Activated T-helper 9 cell treated with anti-CD3 and anti-CD28 coated beads, Interleukin-2, amount 50 U/mL, for 16 hours (primary cell): ENCODE measurements at places on chromosomes 4 and X.

- no peak for DNase-seq
Measured at GRCh38 chr4:153514001-153514526, 47.9 kb downstream of the TMEM131L start.

DNA sequence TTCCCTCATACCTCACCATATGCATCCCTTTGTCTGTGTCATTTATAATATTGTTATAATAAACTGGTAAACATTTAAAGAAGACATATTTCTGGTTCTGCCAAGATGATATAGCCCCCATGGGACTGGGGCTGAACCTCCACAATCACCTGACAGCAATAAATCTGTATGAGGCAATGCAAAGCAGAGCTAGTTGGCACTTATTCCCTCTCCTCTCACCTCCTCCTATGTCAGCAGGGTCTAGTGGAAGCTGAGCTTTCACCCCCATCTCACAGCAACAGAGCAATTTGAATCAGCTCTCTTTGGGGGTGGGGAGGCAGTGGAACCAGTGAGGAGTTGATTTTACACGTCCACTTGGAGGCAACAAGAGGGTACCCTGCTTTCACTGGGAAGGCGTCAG is 206.9 kb downstream of the AR start:
- no peak for DNase-seq

DNA sequence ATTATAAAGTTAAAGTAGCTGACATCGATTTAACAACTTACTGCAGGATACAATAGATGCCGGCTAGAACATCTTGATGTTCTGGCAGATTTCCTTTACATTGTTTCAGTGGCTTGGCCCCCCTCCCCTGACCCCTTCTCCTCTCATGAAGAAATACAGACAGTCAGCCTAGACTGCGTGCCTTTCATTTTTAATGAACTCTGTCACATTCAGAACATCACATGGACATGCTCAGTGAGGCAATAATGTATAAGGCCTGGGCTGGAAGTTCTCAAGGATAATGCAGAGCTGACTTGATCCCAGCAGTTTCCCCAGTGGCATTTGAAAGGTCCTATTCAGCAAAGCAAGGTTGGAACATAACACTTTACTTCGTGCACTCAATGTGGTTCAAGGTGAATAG is 239.2 kb downstream of the ANK2 start:
- DNase-seq = no peak

GRCh38 chrX:323721-324628 is 5.4 kb upstream of the GTPBP6 start:
- no peak for DNase-seq

DNA sequence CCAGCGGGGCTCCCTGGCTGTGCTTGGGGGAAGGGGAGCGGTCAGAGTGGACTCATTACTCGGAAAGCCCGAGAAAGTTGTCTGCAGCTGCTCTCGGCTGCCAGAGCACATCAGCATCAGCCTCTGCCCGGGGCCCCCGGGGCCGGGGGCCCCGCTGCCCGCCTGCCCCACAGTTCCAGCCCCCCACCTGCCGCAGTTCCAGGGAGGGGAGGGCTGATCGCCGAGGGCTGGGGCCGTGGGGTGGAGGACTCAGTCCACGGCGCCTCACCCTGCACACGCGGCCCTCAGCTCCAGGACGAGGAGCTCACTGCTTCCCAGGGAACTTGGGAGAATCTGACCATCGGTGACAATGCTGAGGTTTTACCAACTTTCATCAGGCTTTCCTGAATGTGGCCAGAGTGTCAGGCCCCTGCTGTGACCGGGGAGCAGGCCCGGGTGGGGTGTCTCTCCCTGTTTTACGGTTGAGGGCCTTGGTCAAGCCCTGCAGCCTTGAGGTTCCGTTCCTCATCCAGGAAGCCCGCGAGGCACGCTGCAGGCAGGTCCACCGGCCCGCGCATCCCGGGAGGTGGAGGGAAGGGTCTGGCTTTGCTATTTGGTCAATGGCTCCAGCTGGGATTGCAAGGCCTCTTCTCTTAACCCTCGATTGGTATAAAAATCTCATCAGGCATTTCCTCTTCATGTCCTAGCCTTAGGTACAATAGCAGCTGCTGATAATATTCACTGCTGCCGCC is 57.2 kb downstream of the CPZ start:
- no peak for DNase-seq

GRCh38 chr4:173039617-173040577 is 128.7 kb upstream of the GALNT7 start:
- no peak for DNase-seq

DNA sequence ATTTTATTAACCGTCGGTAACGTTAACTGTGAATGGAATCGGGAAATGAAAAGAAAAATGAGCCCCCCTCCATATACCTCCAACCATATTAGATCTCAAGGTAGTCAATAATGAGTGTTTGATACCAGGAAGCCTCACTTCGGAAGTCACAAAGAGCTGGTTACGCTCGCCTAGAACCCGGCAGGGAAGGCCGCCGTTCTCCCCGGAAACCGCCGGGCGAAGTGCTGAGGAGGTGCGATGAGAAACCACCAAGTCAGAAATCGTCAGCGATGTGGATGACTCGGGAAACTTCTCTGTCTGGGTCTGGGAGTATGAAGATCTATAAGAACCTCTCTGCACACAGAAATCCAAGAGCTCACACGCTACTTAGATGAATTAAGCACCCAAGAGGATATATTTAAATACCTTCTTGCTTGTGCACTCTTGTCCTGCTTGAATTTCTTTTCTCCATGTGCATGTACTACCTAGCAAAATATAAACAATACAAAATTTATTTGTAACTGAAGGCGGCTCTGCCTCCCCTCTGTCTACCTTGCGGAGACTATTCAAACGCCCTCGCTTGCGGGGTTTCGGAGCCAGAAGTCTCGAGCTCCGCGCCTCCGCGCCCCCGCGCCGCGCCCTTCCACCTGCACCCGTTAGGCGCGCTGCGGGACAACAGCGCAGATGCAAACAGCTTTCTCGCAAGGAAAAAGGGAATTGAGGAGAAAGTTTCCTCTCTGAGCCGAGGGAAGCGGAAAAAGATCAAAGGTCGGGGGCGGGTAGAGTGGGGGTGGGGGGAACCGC is 17.8 kb downstream of the NKX6-1 start:
- no peak for DNase-seq

- no peak for DNase-seq
Measured at GRCh38 chrX:22674932-22675331, 324.8 kb upstream of the DDX53 start.

- DNase-seq = no peak
Measured at GRCh38 chr4:86564795-86565194, 29.3 kb upstream of the PTPN13 start.

DNA sequence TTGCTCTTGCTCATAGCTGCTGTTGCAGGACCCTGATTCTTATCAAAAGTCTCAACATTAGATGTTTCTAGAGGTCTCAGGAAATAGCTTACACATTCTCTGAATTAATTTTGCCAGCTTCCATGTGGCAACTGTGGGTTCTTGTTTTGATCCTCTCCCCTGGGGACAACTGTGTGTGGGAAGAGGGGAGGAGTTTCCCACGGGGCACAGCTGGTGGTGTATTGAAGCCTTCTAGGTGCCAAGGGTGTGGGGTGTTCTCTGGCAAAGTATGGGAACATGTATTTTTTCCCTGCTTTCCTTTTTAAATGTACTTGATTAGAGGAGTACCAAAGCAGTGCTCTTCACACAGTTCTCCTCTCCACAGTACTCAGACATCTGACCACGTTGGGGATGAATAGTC is 212.7 kb downstream of the RPA4 start:
- no peak for DNase-seq

- DNase-seq = no peak
Measured at GRCh38 chr4:184649971-184650855, 675 bp downstream of the PRIMPOL start.

DNA sequence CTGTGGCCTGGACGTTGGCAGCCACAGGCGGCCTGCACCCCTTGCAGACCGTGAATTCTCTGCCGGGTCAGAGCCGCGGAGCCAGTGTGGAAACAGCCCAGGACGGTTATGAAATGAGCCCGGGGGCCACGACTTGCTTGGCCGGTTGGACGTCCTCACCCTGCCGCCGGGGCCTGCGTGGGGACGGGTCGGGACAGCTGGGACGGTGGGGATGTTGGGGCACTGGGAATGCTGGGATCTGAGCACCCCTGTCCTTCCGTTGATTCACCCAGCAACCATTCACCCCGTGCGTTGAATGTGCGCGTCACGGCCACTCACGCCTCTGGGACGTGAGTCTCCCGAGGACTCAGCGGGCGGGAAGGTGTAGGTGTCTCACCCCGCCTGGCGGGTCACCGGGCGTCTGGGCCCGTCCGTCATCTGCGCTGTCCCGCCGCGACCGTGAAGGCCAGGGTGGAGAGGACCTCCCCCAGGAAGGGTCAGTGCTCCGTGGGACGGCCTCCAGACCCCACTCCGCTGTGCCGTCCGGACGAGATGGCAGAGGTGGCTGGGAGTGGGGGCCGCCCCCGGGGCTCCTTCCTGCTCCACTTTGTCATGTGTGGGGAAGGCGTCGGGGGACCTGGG is 4.5 kb upstream of the PLCXD1 start:
- DNase-seq = no peak

GRCh38 chr4:77586951-77587383 is 18.7 kb upstream of the CXCL13 start:
- DNase-seq = peak; percentile 35

- no peak for DNase-seq
Measured at GRCh38 chrX:119817130-119817690, 25.8 kb upstream of the RPL39 start.

DNA sequence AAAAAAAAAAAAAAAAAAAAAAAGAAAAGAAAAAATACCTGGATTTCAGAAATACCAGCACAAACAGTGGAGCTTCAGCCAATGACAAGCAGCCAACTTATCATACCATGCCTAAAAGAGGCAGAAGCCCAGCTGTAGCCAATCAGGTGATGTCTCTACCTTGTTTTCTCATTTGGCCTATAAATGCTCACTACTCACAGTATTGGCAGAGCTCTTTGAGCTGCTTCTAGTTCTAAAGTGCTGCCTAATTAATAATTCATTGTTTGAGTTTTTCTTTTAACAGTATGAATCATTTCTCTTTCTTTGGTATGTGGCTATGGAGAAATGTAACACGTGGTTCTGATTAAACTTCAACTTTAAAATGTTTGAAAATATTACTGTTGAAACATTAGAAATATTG is 188.8 kb upstream of the TECRL start:
- no peak for DNase-seq

DNA sequence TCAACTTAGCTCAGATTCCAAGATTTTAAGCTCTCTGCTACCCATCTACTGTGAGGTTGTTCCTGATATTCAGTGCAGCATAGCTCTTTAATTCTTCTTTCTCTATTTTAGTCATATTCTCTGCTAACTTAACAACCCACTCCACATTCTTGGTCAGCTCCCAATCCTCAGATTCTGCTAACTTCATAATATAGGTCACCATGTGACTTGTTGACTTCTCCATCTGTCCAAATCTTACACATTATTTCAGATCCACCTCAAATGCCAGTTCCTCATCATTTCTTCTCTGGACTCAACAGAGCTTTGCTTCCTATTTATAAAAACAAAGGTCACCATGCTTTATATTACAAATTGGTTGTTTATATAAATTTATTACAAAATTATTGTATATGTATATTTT is 29.3 kb upstream of the RXFP1 start:
- DNase-seq = no peak

GRCh38 chr4:108940634-108941033 is 177.8 kb upstream of the ETNPPL start:
- DNase-seq = no peak

GRCh38 chr4:98802770-98803198 is 126.1 kb downstream of the EIF4E start:
- no peak for DNase-seq

GRCh38 chrX:24672701-24673190 is 21.0 kb upstream of the POLA1 start:
- no peak for DNase-seq

- DNase-seq = no peak
Measured at GRCh38 chr4:18034099-18034498, 12.5 kb upstream of the LCORL start.

DNA sequence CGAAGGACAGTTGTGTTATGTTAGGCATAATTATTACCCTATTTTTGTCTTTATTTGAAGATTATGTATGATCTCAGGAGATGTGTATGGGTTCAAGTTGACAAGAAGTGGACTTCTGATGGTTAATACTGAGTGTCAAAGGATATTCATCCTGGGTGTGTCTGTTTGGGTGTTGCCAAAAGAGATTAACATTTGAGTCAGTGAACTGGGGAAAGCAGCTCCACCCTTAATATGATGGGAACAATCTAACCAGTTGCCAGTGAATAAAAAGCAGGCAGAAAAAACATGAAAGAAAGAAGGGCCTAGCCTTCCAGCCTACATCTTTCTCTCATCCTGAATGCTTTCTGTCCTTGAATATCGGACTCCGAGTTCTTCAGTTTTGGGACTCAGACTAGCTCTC is 332.6 kb downstream of the DTHD1 start:
- DNase-seq = no peak

- no peak for DNase-seq
Measured at GRCh38 chrX:67953658-67954057, 409.8 kb downstream of the AR start.

DNA sequence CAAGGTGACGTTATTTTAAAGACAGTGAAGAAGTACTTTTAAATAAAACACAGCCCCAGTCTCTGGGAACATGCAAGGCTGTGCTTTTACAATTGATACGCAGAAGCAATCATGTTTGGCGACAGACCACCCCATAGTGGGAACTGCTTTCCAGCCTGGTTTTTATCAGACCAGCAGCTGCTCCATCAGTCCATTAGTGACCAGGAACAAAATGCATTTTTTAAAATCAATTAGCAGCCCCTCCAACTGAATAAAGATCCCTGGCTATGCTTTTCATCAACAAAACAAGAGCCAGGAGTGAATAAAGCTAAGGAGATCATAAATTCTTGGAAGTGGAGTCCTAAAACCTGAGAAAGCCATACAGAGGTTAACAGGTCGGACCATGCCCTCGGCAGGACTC is 153.0 kb upstream of the TENM3 start:
- no peak for DNase-seq

DNA sequence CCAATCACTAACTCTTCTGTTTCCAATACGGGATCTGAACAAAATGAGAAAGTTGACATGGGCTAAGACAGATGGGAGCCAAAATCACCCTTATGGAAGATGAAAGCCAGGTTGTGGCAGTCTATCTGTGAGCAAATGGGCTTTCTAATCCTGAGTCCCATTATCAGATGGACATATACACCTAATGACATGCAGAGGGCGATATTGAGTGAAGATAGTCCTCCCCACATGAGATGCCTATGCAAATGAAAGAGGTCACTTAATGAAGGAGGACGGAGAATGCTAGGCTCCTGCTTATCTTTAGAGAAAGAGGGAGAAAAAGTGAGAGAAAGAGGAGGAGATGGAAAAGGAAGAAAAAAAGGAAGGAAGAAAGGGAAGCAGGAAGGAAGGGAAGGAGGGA is 547.5 kb downstream of the NLGN4X start:
- no peak for DNase-seq
